ENCODE measurements at places on chromosomes 12 and 14.

GRCh38 chr12:26700430-26700829, 132.6 kb downstream of the ITPR2 start:
- DNase-seq = no peak

GRCh38 chr12:76346798-76347420, 1.3 kb downstream of the BBS10 start:
- no peak for DNase-seq

DNA sequence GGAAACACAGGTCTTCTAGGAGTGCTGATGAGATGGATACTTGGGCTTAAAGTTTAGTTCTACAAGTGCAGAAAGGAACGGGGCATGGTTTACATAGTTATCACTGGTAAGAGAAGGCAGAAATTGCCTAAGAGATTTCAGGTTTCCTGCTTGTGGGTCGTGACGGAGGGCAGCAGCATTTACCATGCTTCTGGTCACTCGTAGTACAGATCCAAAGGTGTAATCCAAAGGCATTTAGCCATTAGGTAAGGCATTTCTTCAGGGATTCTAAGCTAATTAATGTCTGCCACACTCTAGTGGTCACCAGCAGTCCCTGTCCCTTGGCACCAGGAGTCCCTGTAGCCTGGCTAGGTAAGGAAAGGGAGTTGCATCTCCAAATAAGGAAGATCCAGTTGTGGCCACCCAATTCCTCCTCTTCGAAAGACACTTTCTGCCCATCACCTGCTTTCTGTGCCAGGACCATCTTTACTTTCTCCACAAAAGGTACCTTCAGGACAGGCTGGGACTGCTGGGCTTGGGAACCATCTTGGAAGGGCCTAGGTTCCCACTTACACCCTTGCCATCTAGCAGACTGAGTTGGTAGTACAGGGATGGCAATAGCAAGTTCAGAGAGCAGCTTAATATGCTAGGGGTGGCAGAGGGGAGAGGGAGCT, 1.5 kb downstream of the GSTZ1 start:
- DNase-seq = no peak

- DNase-seq = no peak
These were observed 2.0 kb downstream of the ITPR2 start for GRCh38 chr12:26830783-26831551.

GRCh38 chr14:103260629-103261124, 73.4 kb upstream of the EIF5 start:
- DNase-seq = peak; percentile 50

- DNase-seq = no peak
These were observed 77.9 kb downstream of the SPRING1 start for GRCh38 chr12:116659771-116660481.

DNA sequence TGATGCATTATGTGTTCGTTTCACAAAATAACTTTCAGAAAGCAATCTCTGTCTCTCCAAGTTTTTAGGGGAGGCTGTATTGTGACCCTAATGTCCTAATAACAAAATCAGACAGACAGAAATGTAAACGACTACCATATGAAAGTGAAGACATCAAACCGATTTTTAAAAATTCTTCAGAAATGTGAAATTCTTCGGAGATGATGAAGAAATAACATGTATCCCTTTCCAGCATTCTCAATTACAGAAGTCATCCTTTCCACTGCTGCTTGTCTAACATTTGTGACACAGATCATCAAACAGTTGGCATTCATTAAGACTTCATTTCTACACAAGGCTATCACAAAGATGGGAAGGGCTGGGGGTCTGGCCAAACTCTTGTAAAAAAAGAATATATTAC, 41.0 kb downstream of the DMAC2L start:
- DNase-seq = no peak

- DNase-seq = no peak
These were observed 129.9 kb downstream of the WIF1 start for GRCh38 chr12:64991121-64991611.

DNA sequence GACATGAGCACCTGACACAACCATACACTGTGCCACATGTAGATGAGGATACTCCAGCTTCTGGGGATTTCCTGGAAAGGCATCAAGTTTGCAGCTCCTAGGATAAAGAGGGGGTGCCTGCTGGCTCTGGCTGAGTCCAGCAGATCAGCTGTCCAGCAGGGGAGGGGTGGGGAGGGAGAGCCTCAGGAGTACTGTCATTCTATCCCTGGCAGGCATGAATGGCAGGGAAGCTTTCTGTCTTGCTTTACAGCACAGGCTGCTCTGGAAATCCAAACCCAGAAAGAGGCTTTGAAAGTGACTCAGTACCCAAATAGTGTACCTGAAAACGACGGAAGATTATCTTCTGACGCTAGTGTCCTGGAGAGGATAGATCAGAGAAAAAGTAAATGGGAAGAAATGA, 32.2 kb downstream of the SLC8A3 start:
- DNase-seq = no peak

GRCh38 chr14:93269341-93270068, 62.4 kb downstream of the UBR7 start:
- no peak for DNase-seq

GRCh38 chr12:122139941-122140340, 34.1 kb downstream of the IL31 start:
- no peak for DNase-seq

DNA sequence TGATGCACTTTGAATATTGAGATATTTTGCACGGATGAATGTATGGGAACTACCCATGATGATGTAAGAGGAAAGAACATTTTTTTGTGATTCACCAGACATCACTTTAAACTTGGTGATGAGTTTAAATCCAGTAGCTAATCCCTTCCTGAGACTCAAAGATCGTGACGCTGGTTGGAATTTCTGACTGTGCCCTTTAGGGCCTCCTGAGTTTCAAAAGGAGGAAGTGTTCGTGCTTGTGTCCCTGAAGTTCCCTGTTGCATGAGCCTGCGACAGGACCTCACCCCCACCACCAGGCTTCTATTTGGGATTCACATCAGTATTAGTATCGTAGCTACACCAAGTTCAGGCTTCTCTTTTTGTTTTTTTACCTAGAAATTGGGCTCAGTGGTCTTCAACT, 18.6 kb upstream of the RIN3 start:
- no peak for DNase-seq

DNA sequence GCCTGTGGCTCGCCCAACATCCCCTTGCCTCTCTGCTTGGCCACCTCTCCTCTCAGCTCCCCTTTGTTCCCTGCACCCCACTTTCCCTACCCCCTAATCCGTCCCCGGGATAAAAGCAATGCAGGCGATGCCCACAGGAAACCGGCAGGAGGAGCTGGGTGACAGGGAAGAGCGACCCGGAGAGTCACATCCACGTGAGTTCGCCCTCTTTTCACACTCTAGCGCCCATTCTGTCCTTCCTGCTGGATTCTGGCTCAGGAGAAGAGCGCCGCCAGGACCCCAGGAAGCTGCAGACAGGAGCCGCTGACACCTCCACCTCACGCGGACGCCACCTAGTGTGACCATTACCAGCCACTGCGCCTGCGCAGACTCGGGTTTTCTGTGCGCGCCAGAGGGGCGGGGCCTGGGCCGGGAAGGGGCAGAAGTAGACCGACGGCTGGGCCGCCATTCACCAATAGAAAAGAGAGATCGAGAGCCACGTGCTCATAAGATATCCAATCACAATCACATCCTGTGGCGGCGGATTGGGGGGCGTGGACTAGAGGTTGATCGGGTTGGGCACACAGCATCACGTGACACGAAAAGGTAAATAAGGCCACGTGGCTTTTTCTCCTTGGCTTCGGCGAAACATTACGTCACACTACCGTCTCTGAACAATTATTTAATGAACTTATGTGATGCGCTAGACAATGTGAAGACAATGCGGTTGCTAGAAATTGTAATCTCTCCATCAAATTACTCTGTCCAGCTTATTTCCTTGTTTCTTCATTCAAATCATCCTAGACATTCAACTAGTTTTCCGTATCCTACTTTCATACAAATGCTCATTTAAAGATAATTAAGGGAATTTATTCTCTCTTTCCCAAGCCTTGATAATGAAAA, 10.1 kb downstream of the PLA2G1B start:
- peak; percentile 99 for DNase-seq

DNA sequence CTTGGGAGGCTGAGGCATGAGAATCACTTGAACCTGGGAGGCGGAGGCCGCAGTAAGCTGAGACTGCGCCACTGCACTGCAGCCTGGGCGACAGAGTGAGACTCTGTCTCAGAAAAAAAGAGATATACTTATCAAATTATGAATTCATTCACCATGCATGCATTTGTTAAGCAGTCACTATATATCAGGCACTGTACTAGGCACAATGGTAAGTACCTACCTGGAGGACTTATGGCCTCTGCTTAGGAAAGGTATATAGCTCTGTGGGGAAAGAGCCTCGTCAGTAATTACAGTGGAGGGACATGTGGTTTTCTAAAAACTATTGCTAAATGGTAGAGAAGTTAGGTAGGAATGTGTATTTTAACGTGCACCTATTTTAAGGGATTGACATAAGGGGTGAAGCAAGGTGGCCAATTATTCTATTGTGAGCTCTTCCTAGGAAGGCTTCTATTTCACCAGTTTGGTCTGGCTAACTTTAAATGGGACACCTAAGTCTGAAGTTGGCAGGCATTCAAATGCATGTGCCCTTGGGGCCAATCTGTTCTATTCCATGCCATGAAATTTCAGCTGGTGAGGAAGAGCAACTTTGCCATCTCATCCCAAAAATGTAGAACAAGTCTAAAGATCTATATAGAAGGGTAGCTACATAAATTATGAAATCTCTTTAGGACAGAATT, 15.0 kb downstream of the TCP11L2 start:
- DNase-seq = no peak

- no peak for DNase-seq
These were observed 389.9 kb upstream of the GARIN6 start for GRCh38 chr12:99257672-99258071.

DNA sequence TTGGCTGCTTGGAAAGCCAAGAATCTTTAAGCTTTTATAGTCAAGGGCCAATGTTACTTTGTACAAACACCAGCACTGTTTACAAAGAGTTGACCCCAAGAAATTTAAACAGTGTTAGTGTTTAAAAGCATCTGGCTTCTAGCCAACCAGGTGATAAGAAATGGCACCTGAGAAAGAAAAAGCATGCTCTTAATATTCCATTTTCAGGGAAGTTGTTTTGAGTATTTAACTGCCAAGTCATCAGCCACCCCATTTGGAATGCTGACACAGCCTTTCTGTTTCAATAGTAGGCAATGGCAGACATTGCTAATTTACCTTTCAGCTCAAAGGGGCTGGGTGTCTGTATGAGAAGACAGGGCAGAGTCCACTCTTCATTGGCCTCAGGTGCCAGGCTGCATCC, 3.7 kb upstream of the SLC35F4 start:
- no peak for DNase-seq

DNA sequence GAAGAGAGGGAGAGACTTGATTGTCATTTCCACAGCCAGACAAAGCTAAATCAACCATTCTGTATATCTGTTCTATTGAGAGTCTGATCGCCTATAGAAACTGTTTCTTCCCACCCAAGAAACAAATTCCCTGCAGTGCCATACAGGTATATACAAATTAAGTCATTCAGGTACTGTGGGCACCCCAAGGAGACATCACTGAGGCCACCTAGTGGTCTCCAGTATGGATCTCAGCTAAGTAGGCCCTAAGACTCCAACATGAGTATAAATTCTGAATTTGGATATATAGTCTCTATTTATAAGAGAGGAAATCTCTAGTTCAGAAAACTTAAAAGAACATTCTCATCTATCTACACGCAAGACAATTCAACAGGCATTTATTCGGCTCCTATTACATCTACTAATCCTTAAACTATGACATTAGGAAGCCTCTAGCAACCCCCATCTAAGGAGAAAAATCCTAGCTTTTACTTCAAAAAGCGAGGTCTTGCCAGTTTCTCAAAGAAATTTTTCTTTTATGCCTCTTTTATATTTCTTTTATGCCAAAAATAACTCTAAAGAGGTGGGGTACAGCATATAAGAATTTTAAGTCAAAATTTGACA, 62.6 kb downstream of the DCAF5 start:
- DNase-seq = no peak

DNA sequence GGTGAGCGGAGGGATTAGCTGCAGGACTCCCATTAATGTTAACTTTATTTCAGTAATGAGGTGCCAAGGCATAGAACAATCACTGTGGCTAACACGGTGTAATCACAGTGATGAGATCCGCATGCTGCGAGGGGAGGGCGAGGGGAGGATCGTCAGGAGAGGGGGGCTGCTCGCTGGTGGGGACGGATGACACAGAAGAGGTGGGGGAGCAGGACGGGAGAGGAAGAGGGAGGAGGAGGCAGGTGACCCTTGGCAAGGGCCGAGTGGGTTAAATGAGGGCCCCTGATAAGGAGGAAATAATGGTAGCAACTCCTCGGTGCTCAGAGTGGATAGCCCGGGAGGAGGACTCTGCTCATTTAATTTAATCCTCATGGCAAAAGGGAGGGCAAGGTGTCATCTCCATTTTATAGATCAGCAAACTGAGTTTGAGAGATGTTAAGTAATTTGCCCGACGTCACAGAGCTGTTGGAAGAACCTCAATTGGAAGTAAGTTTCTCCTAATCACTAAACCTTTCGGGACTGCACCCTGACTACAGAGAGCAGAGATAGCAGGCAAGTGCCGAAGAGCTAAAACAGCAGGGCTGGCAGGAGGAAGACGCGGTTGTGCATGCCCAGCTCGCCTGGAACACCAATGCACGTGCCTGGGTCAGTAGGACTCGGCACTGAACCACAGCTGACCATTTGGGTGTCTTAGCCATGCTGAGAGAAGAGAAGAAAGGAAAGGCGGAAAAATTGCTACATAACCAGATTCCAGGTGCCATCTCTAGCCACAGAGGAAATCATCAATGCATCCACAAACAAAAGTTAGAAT, 43.0 kb downstream of the SPRING1 start:
- no peak for DNase-seq

- no peak for DNase-seq
These were observed 68.5 kb downstream of the DAO start for GRCh38 chr12:108948367-108948766.

- no peak for DNase-seq
These were observed 11.3 kb upstream of the PLBD2 start for GRCh38 chr12:113347107-113347506.

DNA sequence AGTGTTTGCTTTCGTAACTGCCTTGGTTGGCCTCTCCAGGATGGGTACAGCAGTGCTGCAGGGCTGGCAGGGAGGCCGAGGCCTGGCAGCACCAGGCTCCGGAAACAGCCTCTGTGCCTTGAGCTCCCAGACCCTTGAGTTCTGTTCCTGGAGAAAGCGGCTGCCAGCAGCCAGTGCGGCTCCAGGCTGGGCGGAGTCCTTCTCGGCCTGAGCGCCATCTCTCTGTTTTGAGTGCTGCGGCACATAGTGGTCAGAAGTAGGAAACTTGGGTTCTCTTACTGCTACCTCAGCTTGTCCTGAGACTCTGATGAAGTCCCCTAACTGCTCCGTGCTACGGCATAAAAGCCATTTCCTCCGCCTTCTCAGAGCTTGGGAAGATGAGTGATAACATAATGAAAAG, 65.9 kb downstream of the KCNA1 start:
- DNase-seq = no peak

Measured in NCI-H2107 (cell line).